ENCODE measurements at places on chromosomes 16 and 17.

DNA sequence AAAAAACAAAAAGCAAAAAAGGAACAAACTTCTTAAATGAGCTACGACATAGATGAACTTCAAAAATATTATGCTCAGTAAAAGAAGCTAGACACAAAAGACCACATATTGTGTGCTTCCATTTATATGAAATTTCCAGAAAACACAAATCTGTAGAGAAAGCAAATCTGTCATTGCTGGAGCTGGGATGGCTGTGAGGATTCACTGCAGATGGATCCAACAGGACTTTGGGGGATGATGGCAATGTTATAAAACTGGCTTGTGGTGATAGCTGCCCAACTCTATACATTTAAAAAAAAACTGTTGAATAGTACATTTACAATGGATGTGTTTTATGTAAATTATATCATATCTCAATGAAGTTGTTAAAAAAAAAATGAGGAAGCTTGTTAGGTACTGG is 52.6 kb upstream of the MAP3K14 start:
- no peak for DNase-seq

DNA sequence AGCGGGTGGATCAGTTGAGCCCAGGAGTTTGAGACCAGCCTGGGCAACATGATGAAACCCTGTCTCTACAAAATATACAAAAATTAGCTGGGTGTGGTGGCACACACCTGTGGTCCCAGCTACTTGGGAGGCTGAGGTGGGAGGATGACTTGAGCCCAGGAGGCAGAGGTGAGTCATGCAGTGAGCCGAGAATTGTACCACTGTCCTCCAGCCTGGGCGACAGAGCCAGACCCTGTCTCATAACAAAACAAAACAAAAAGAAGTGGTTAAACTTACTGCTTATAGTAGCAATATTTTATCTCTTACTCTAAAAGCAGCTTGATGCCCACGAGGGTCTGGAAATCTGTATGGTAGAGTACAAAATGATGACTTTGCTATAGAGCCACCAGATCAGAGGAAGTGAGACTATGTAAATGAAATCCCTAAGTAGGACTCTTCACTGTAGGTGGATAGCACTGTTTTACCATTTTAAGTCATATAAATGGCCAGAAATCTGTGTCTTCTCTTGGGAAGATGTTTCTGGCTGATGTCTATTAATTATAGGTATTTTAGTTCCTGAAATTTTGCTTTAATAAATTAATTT is 60.4 kb upstream of the MRC2 start:
- no peak for DNase-seq

- no peak for DNase-seq
Observed at GRCh38 chr16:77660311-77660710, 62.0 kb upstream of the NUDT7 start.

DNA sequence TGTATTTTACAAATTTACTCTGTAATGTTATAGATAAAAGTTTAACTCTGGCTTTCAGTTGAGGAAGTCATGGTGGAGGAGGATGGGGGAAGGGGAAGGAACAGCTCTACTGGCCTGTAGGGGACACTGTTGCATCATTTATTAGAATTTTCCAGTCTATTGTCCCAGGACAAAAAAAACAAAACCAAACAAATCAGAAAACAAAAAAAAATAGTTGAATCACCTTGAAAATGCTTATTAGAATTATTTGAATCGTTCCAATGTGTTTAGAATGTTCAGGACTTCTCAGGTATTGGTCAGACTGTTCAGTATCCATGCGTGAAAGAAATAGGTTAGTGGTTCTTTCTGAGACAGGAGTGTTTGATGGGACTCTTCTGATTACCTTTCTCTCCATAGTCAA is 242.0 kb downstream of the FTO start:
- DNase-seq, result no peak

DNA sequence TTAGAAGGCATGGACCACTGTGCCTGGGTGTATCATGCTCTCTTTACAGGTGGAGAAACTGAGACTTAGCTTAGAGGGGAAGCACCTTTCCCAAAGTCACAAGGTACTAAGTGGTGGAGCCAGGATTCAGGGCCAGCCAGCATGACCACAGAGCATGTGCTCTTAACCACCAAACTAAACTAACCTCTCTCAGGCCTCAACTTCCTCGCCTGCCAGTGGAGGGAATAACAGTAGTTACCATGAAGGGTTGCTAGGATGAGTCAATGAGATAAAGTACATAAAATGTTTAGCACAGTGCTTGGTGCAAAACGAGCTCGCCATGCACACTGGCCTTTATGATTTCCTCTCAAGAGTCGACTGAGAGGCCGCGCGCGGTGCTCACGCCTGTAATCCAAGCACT is 6.4 kb upstream of the MYO1C start:
- no peak for DNase-seq

DNA sequence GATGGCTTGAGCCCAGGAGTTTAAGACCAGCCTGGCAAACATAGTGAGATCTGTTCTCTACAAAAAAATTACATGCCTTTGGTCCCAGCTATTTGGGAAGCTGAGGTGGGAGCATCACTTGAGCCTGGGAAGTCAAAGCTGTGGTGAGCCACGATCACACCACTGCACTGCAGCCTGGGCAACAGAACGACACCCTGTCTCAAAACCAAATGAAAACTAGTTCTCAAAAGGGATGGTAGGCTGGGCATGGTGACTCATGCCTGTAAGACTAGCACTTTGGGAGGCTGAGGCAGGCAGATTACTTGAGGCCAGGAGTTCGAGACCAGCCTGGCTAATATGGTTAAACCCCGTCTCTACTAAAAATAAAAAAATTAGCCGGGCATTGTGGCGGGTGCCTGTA is 31.1 kb downstream of the PPM1D start:
- DNase-seq, result no peak

DNA sequence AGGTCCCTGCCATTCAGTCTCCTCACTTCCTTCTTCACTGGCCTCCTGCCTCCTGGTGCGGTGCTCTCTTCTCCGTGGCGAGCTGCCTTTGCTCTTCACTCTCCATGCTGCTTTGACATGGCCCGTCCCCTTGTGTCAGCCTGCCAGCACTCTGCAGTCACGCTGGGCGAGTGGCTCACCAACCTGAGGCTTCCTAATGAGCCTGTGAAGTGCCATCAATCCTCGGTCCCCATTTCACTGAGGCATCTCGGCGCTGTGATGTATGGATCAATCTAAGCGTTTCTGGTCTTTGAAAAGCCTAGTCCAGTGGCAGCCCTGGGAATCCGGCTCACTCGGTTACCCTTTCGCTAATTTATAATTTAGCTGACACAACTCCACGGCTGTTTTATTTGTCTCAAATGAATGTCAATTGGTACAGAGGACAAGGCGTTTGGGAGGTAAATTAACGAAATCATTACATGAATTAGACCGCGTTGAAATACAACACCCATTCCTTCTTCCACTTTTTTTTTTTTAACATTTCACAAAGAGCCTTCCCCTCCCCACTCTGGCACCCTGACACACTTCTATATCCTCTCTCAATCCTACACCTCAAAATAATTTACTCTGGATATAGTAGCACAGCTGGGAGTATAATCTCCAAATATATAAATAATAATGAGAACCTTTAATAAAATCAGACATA is 610.7 kb downstream of the TMEM114 start:
- DNase-seq, result no peak

- no peak for DNase-seq
Observed at GRCh38 chr17:73998653-73999645, 204.5 kb upstream of the RPL38 start.

DNA sequence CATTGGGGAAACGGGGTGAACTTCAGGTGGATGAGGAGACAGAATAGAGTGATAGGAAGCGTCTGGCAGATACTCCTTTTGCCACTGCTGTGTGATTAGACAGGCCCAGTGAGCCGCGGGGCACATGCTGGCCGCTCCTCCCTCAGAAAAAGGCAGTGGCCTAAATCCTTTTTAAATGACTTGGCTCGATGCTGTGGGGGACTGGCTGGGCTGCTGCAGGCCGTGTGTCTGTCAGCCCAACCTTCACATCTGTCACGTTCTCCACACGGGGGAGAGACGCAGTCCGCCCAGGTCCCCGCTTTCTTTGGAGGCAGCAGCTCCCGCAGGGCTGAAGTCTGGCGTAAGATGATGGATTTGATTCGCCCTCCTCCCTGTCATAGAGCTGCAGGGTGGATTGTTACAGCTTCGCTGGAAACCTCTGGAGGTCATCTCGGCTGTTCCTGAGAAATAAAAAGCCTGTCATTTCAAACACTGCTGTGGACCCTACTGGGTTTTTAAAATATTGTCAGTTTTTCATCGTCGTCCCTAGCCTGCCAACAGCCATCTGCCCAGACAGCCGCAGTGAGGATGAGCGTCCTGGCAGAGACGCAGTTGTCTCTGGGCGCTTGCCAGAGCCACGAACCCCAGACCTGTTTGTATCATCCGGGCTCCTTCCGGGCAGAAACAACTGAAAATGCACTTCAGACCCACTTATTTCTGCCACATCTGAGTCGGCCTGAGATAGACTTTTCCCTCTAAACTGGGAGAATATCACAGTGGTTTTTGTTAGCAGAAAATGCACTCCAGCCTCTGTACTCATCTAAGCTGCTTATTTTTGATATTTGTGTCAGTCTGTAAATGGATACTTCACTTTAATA is 7.0 kb upstream of the TMEM235 start:
- no peak for DNase-seq

DNA sequence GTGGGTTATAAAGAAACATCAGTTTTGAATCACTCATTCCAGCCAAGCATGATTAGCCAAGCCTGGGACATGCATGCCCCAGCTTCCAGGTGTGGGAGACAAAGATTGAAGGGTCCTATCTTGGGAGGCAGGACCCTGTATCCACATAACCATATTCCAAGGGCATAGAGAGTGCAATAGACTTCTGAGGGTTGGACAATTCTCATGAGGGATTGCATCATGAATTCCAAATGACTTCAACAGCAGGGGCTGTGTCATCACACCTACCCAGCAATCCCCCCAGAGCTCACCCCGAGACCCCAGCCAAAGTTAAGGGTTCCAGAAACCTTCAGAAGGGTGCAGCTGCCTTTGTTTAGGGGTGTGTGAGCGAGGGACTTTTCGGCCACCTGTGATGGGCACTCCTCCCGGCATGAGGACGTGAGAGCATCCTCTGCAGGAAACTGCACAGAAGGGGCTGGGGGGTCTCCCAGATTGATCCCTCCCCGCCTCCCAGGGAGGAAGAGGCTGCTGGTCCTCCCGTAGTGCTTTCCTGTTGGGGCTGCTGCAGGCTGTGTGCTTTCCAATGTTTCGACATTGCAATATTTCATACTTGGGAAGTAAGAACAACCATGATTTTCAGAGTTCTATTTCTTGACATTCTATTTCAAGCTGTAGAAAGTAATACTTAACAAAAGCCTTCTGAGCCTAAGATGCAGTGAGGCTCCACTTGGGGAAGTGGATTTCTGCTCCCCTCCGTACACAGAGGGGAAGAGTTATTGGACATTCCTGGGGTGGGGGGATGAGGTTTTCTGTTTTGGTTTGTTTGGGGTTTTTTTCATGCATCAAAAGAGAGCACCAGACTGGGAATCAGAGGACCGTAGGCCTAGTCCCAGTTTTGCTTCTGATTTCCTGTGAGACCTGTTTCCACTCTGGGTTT is 13.3 kb upstream of the PITPNM3 start:
- DNase-seq, result no peak

DNA sequence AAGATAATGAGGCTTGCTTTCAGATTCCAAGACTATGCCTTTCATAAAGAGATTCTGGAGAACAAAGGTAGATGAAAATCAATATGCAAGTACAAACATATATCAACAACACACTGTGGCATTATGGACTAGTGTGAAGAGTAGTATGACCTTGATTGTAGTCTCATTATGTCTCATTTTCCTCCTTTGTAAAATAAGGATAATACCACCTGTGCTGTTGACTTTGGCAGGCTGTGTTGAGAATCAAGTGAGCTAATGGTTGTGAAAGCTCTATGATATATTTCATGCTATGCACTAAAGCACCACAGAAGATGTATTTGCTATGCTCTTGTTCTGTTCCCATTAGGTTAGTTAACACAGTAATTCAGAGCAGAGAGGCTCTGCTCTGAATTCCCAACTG is 78.5 kb upstream of the NACA2 start:
- no peak for DNase-seq

DNA sequence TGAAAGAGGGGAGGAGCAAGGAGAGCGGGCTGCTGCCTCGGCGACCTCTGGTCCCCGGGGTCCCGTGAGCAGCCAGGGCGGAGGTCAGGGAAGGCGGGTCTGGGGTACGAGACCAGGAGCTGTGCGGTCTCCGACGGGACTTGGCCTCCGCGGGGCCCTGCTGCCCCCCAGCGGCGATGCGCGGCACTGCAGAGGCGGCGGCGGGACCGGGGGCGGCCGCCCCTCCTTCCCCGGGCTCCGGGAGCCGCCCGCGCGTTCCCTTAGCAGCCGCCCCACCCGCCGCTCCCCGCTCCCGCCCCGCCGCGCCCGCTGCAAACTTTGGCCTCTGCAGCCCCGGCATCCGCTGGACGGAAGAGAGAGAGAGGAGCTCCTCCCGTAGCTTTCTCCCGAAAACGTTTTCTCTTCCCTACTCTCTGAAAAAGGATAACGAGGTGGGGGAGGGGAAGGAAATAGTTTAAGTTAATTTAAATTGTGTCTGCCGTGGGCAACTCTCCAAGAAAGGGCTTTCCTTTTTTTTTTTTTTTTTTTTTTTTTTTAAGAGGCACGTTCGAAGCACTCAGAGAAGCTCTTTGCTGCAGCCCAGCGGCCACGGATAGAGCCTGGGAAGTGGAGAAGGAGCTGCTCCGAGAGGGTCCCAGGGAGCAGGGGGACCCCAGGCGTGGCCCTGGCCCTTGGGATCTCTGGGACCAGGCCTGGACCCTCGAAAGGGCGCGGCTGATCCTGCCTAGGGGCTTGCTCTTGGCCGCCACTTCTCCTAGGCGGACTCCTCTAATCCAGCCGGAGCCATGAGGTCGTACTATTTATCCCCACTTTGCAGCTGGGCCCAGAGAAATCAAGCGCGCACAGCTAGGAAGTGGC is 43.2 kb downstream of the C16orf82 start:
- no peak for DNase-seq

GRCh38 chr16:22190081-22190775 is 15.8 kb upstream of the EEF2K start:
- DNase-seq, result no peak

DNA sequence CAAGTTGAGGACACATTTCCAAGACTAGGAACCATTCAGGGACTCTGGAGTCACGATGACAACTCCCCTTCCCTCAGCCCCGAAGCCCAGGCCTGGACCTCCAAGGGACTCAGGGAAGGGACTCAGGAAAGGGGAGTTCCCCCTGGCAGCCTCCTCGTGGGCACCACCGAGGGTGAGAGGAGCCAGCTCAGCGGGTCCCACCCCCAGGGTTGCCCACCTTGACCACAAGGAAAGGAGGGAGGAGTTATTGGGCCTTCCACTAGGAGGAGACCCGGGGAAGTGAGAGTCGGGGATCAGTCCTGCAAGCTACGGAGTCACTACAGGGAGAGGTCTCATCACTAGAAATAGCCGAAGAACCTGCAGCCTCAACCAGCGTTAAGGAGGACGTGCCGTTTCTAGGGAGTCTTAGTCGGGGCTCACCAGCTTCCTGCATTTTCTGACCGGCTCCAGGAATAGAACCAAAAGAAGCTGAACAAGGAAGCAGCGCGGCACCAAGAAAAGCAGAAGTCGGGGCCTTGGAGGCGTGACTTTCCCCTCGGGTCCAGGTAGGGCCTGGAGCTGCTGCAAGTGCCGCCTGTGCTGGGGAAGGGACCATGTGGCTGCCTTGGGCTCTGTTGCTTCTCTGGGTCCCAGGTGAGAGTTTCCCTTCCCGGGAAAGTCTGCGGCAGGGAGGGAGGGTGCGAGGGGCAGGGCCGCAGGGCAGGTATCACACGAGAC is at the start of gene CD300A:
Gene CD300A (plus strand): TSS at position 524 of the 717 bp plus-strand sequence. CDS start 70 bp downstream, at position 594.
- DNase-seq, result no peak

- DNase-seq, result no peak
Observed at GRCh38 chr17:27562777-27563455, 68.1 kb upstream of the LGALS9 start.
